Activated effector memory CD4-positive, alpha-beta T cell treated with Interleukin-2 at 50 U/mL for 16 hours (primary cell): ENCODE measurements at places on chromosomes 16 and 17.

GRCh38 chr16:31472709-31473203 is 804 bp downstream of the TGFB1I1 start:
- no peak for DNase-seq

DNA sequence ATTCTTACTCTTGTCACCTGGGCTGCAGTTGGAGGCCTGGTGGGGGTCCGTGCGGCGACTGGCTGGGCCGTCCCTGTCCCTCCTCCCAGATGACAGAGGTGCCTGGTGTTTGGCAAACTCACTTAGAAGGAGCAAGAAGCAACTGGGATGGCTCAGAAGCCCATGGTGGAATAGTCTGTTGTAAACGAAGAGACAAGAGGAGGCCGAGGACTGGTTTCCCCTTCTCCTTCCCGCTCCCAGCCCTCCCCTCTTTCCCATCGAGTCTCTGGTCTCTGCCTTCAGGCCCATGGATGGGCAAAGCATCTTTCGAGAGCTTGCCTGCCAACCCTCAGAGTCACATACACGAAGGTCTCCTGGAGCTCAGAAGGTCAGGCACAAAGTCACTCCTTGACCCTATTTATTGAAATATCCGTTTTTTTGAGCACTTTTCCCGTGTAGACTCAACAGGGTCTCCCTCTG is 364.4 kb downstream of the SEC14L1 start:
- DNase-seq: no peak

DNA sequence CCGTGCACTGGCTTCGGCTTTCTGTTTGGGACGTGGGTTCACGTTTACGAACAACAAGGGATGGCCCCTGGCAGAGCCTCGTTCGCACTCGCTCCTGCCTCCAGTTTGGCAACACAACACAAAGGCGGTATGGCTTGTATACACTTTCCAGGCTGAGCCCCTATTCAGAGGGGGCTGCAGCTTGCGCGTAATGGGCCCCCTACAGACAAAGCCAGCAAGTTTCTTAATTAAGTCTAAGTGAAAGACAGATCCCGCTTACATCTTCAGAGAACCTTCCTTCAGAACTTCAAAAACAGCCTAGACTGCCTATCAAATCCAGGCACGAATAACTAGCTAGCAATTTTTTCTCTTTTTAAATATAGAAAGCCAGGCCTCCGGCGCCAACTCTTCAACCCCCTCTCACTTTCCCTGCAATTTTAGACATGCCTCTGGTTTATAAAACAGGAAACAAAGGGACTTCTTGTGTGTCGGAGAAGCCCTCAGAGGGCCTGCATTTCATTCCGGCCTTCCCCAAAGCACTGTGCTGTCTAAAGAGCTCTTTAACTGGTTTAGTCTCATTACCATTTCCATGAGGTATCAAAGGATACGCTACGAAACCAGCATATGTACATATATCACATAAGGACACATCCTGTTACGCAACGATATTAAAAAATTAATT is 244.9 kb downstream of the STX8 start:
- no peak for DNase-seq

DNA sequence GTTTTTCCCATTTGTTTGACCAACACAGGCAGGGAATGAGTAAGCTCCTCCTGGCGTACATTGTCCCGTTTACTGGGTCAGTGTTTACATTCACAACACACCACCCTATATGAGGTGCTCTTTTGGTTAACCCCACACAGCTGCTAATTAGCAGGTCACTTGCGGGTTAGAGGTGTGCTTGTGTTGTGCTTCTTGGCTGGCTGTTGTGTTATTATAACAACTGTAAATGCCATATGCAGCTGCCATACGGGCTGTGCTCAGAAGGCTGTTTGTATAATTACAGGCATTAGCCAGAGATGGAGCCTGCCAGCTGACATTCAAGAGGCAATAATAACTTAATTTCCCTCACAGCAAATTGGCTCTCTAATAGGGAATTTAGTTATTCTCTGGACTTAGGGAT is 205.1 kb upstream of the ELAC2 start:
- no peak for DNase-seq

DNA sequence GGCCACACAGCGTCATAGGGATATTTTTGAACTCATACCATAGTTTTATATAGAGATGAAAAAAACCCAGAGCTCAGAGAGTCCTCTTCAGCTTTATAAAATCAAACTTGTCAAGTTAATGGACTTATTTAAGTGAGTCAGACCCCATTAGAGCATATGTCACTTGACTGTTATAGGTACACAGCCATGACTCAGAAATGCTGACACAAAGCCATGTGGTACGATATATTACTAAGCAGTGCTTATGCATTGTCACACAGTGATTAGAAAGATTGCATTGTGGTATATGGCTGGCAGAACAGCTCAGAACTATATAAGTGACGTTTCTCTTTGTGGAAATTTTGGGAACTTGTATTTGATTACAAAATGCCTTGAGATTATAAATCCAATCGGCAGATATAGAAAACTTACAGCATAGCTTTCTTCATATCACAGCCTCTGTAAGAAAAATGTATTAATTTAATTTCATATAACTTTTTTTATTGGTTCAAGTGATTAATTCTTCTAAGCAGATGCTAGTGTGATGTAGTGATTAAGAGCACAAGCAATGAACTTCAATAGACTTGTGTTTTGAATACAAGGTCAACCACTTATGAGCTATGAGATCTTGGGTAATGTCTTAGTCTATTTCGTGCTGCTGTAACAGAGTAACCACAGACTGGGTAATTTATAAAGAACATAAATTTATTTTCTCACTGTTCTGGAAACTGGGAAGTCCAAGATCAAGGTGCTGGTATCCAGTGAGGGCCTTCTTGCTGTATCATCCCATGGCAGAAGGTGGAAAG is 25.8 kb upstream of the GINS3 start:
- DNase-seq: no peak

DNA sequence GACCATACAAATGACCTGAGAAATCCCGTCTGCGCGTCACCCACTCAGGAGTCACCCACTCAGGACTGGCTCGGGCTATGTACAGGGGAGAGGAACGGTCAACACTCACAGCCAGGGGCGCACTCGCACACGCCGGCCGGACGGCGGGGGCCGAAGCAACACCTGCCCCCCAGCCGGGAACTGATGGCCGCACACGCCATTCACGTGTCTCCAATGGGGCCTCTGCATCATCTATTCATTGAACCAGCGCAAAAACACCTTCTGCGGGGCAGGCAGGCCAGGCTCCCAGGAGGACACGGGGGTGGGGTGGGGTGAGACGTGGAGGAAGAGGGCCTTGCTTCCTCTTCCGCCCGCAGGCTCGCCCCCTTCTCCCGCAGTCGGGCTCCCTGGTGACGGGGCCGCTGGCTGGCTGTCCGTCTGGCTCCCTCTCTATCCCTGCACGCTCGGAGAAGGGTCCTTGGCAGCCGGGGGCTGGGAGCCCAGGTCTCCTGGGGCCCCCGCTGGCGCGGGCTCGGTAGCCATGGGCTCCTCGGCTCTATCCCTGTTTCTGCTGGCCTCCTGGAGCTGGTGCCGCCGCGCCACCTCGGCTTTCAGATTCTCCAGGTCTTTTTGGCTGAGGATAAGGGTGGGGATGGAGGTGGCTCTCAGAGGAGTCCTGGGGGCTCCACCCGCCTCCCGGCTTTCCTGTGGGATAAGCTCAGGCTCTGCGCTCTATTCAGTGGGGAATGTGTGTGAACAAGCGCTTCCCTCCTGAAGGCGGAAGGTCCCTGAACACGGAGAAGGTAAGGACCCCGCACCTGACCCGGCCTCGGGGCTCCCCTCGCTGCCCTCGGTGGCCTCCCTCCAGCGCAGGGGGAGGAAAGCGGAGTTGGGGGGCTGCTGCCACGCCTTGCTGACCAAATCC is 21.1 kb downstream of the CLUH start:
- no peak for DNase-seq

- no peak for DNase-seq
Observed at GRCh38 chr17:48584223-48584741, 5.8 kb downstream of the HOXB3 start.

DNA sequence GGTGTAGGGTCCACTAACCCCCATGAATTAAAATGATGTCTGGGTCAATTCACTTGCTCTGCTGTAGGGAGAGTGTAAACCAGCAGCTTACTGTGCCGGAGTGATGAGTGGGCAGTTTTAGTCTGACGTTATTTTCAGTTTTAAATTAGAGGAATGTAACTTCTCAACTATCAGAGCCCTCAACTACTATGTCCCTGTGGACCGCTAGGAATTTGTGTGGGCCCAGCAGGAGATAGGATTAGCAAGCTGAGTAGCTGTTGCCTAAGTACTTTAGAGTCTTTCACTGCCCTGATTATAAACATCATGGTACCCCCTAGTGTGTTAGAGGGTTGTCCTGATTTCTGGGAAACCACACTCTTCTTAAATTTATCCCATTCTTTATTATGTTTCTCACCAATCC is 11.4 kb downstream of the MARVELD3 start:
- DNase-seq: no peak

DNA sequence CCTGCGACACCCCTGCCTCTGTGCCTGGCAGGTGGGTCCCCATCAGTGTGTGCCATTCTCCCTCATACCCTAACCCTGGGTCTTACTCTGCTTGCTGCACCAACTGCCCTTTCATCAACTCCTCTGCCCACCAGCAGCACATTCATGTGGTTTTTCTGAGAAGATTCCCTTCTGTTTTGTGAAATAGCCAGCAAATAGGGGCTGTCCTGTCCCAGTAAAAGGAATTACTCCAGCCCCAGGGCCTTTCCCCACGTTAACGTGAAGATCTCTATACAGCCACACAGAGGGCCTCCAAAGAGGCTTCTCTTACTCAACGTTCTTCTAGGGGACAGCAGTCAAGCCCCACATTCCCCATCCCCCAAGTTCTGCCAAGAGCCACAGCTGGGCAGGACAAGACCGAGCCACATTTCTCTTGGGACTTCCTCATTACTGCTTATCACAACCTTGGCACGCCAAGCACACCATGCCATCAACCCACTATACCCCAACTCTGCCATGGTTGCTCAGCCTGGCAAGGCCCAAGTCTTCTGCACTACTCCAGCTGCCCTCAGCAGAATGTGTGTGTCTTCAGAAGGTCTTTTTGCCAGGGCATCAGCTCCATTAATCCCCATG is 18.7 kb upstream of the CCL2 start:
- no peak for DNase-seq

- DNase-seq: no peak
Observed at GRCh38 chr16:73356401-73357079, 308.6 kb upstream of the ZFHX3 start.

- no peak for DNase-seq
Observed at GRCh38 chr16:58343562-58343961, 48.7 kb upstream of the GINS3 start.

DNA sequence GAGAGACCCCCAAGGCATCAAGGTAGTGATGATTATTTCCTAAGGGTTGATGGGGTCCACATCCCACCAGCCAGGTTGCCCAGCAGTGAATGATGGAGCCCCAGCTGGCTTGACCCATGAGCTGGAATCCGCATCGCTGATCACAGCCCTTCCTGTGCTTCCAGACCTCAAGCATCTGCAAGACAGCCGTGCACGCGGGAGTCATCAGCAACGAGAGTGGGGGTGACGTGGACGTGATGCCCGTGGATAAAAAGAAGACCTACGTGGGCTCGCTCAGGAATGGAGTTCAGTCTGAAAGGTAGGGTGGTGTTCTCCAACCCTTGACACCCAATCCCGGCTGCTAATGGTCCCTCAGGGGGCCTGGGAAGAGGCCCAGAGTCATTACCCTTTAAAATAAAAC is 69.3 kb downstream of the CRISPLD2 start:
- no peak for DNase-seq

GRCh38 chr16:67539271-67539670 is 10.6 kb downstream of the RIPOR1 start:
- DNase-seq: no peak

GRCh38 chr17:9261081-9262012 is 240.0 kb downstream of the NTN1 start:
- DNase-seq: no peak
